ENCODE measurements at places on chromosomes 2 and 18.

DNA sequence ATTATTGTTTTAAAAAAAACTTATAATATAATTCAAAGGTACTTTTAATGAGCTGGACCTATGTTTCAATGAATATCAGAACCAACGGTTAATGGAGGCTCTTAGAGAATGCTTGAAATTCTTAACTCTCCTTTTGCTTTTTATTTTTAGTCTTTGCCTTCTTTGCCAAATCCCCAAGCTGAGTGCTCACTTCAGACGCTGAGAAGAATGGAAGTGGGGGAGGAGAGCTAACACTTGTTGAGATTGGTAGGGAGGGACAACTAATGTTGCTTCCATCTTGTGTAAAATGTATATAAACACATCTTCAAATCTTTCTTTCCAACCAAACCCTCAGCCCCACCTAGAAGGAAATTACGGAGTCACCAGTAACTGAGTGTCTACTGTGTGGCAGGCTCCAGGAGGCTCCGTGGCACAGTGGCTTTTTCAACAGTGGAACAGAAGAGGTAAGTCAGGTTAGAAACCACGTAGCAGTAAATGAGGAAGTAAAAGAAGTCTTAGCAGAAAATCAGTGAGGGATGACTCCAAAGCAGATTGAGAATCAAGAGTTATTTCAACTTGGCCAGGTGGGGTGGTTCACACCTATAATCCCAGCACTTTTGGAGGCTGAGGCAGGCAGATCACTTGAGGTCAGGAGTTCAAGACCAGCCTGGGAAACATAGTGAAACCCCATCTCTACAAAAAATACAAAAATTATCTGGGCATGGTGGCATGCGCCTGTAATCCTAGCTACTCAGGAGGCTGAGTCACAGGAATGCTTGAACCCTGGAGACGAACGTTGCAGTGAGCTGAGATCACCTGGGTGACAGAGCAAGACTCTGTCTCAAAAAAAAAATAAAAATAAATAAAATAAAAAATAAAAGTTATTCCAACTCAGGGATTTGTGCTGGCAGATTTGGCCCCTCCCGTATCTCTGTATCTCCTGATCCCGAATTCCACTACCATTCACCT is 45.0 kb upstream of the CREB1 start:
- H3K4me3 ChIP-seq = no peak overlapping the region
- no peaks in the 10 kb centered on the region for H3K36me3 ChIP-seq
- DNase-seq = no peak
- H3K4me1 ChIP-seq = no peaks in the 10 kb centered on the region
- no peak overlapping the region for H3K27ac ChIP-seq

DNA sequence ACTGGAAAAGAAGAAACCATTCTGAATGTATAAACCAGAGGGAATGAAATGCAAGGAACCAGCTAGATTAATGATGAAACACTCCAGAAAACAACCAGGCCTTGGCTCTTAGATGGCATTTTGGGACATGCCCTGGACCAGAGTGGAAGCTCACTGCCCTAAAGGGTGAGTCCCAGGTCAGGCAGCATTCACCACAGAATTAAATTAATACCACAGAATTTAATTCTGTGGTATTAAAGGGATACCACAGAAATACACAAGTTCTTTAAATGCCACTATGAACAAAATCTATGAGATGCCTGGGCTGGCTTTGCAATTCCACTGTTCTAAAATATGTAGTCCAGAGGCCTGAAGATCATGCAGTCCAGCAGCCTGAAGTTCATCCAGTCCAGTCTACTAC is 122.3 kb upstream of the KYNU start:
- H3K4me3 ChIP-seq = no peak overlapping the region
- H3K4me1 ChIP-seq = peaks cover 4% of the 10 kb centered on the region
- no peaks in the 10 kb centered on the region for H3K36me3 ChIP-seq
- no peaks in the 10 kb centered on the region for H3K27me3 ChIP-seq
- no peak overlapping the region for H3K27ac ChIP-seq
- DNase-seq = no peak

GRCh38 chr2:167275046-167275445 is 386.8 kb downstream of the XIRP2 start:
- H3K4me1 ChIP-seq = no peaks in the 10 kb centered on the region
- no peaks in the 10 kb centered on the region for H3K36me3 ChIP-seq
- H3K27me3 ChIP-seq = no peaks in the 10 kb centered on the region
- no peak overlapping the region for H3K4me3 ChIP-seq
- H3K27ac ChIP-seq = no peak overlapping the region

DNA sequence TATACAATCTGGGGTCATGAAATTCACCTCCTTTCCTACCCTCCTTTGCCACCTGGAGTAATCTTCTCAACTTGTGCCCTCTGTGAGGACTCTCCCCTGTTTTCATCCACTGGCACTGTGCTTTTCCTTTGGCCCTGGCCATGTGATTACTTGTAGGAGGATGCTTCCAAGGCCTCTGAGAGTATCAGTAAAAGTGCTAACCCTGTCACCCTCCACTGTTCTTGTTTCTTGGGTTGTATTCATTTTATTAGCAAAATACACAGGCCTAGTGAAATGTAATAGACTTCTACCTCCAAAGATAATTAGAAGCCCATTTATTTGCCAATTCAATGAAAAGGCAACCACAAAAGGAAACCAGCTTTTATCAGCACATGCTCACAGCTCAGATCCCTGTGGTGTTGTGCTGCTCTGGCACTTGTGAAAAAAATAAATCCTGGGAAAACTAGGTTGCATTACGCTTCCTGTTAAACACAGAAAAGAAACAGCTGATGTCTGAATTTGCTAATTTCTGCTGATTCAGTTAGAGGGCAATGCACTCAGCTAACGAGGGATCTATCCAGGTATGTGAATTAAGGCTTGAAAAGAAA is 357.5 kb upstream of the ETAA1 start:
- H3K36me3 ChIP-seq = no peaks in the 10 kb centered on the region
- H3K27ac ChIP-seq = no peak overlapping the region

- H3K27me3 ChIP-seq = peaks cover 24% of the 10 kb centered on the region
- H3K4me3 ChIP-seq = no peak overlapping the region
- no peaks in the 10 kb centered on the region for H3K36me3 ChIP-seq
- H3K4me1 ChIP-seq = no peaks in the 10 kb centered on the region
- H3K27ac ChIP-seq = no peak overlapping the region
Observed at GRCh38 chr2:232349546-232349945, 29.0 kb upstream of the ALPP start.

GRCh38 chr2:2456721-2457120 is 125.6 kb upstream of the MYT1L start:
- DNase-seq = no peak
- H3K36me3 ChIP-seq = no peaks in the 10 kb centered on the region
- H3K27me3 ChIP-seq = no peaks in the 10 kb centered on the region
- H3K4me1 ChIP-seq = no peaks in the 10 kb centered on the region

- no peak for DNase-seq
- peaks cover 14% of the 10 kb centered on the region for H3K4me1 ChIP-seq
- no peaks in the 10 kb centered on the region for H3K36me3 ChIP-seq
- H3K27ac ChIP-seq = no peak overlapping the region
- H3K27me3 ChIP-seq = no peaks in the 10 kb centered on the region
Observed at GRCh38 chr2:39228413-39229209, 15.2 kb downstream of the CDKL4 start.

GRCh38 chr2:151353995-151354394 is 3.4 kb upstream of the TNFAIP6 start:
- H3K27me3 ChIP-seq = no peaks in the 10 kb centered on the region
- H3K4me3 ChIP-seq = no peak overlapping the region
- H3K4me1 ChIP-seq = peaks cover 11% of the 10 kb centered on the region

DNA sequence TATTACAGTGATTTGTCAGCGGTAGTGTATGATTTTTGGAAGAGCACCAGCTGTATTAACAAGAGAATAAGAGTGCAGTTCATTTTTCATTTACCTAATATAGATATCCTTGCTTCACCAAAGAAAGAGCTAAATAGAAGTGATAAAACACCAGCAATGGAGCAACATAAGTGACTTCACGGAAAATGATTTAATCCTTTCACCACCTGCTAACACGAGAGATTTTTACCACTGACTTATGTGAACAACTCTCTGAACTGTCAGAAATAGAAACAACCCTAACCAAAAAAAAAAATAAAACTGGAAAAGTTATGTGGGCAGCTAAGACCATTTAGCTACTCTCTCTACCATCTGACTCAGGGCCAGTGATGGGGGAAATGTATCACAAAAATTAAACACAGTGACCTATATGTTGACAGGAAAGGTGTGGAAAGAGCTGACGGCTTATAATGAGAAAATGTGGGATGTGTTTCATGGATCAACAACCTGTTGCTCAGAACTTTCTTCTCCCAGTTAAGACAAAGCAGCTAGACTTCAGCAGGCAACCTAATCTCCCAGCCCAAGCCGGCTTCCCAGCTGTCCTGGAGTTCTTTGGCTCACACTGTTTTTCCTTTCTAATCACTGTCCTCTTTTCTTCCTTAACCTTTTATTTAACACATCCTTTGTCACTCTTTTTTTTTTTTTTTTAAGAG is 272.7 kb downstream of the SS18 start:
- peaks cover 7% of the 10 kb centered on the region for H3K27me3 ChIP-seq
- DNase-seq = no peak
- no peak overlapping the region for H3K4me3 ChIP-seq
- no peaks in the 10 kb centered on the region for H3K4me1 ChIP-seq
- no peaks in the 10 kb centered on the region for H3K36me3 ChIP-seq

DNA sequence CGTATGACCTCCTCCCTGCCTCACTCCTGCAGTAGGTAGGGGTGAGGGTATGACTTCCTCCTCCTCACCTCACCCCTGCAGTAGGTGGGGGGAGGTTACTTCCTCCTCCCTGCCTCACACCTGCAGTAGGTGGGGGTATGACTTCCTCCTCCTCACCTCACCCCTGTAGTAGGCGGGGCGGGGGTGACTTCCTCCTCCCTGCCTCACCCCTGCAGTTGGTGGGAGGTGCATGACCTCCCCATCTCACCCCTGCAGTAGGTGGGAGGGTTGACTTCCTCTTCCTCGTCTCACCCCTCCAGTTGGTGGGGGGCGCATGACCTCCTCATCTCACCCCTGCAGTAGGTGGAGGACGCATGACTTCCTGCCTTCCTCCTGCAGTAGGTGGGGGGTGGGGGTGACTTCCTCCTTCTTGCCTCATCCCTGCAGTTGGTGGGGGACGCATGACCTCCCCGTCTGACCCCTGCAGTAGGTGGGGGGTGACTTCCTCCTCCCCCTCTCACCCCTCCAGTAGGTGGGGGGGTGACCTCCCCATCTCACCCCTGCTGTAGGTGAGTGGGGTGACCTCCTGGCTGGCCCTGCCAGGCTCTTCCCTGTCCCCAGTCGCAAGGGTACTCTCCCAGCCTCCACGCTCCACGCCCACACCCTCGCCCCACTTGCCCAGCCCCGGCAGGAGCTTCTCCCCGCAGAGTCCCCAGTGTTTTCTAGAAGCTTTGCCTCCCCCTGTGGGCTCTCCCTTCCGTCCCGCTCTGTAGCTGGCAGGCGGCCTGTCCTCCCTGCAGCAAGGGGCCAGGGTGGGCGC is 39.3 kb downstream of the TSHZ1 start:
- no peak overlapping the region for H3K27ac ChIP-seq
- no peaks in the 10 kb centered on the region for H3K36me3 ChIP-seq
- DNase-seq = no peak
- H3K4me1 ChIP-seq = peaks cover 30% of the 10 kb centered on the region
- H3K4me3 ChIP-seq = no peak overlapping the region
- H3K27me3 ChIP-seq = no peaks in the 10 kb centered on the region

DNA sequence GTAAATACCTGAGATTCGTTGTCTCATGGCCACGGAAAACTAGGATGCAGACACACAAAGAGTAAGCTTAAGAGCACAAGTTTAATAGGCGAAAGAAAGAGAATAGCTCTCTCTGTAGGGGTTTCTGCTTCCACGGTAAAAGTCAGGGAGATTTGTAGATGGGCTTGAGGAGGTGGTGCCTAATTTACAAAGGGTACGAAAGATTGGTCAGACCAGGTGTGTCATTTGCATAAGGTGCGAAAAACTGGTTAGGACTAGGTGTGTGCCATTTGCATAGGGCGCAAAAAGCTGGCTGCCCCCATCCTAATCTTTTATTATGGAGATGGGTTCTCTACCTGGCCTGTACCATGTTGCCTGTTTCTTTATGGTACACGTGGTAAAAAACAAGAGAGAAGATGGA is 170.5 kb upstream of the DOK6 start:
- H3K36me3 ChIP-seq = no peaks in the 10 kb centered on the region
- no peaks in the 10 kb centered on the region for H3K4me1 ChIP-seq
- H3K27me3 ChIP-seq = no peaks in the 10 kb centered on the region
- DNase-seq = no peak
- H3K4me3 ChIP-seq = no peak overlapping the region

GRCh38 chr18:66046032-66046602 is 295.3 kb downstream of the CDH7 start:
- H3K27ac ChIP-seq = no peak overlapping the region
- H3K36me3 ChIP-seq = no peaks in the 10 kb centered on the region
- H3K4me1 ChIP-seq = no peaks in the 10 kb centered on the region
- no peak overlapping the region for H3K4me3 ChIP-seq
- DNase-seq = no peak

DNA sequence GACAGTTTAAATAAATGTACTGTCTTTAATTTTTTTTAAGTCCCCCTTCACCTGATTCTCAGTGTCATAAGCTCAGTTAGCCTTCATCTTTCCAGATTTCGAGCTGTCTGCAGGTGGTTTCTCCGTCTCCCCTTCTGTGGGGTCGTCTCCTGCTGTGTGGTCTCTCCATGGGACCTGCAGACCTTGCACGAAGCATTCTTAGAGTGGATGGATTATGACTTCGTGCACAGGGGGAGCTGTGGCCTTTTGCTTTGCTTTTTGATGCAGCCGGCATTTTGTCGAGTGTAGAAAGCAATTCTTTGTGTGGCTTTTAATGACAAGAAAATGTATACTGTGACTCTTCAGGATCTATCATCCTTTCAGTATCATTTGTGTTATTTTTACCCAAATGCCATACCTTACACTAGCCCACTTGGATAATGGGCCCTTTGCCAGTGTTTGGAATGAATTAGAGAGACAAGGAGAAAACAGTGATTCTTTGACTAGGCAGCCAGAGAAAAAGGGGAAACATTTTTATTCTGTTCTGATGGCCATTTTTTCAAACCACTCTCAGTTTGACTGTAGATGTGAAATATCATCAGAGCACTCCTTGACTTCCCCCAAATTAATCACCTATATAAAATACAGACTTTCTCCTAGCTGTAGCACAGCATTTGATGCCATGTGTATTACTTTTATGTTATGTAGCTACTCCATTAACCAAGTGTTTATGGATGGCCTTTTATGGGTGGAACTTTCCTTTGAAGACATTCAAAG is 54.3 kb downstream of the ITGA6 start:
- H3K27ac ChIP-seq = no peak overlapping the region
- H3K4me1 ChIP-seq = peaks cover 23% of the 10 kb centered on the region
- H3K4me3 ChIP-seq = no peak overlapping the region

- H3K4me3 ChIP-seq = no peak overlapping the region
- no peaks in the 10 kb centered on the region for H3K36me3 ChIP-seq
- no peak for DNase-seq
- peaks cover 9% of the 10 kb centered on the region for H3K4me1 ChIP-seq
- no peak overlapping the region for H3K27ac ChIP-seq
- H3K27me3 ChIP-seq = no peaks in the 10 kb centered on the region
Observed at GRCh38 chr2:231676243-231676642, 32.1 kb upstream of the PTMA start.

- peaks cover 14% of the 10 kb centered on the region for H3K36me3 ChIP-seq
- no peak overlapping the region for H3K4me3 ChIP-seq
- no peaks in the 10 kb centered on the region for H3K27me3 ChIP-seq
- no peak overlapping the region for H3K27ac ChIP-seq
Observed at GRCh38 chr2:215619989-215620388, 184.1 kb upstream of the FN1 start.

GRCh38 chr2:26516246-26516645 is 38.3 kb upstream of the OTOF start:
- no peak overlapping the region for H3K4me3 ChIP-seq
- H3K4me1 ChIP-seq = no peaks in the 10 kb centered on the region
- DNase-seq = no peak
- no peak overlapping the region for H3K27ac ChIP-seq
